Activated CD4-positive, alpha-beta T cell treated with anti-CD3 and anti-CD28 coated beads, Interleukin-2, amount 50 U/mL, for 4 hours (primary cell): ENCODE measurements at places on chromosomes 7 and 10.
A peak's percentile ranks its signal among the peaks of the same experiment; 100 is the strongest.

- no peak for DNase-seq
These were observed 12.8 kb downstream of the CNNM1 start for GRCh38 chr10:99341860-99342490.

- no peak for DNase-seq
These were observed 52.2 kb downstream of the PDGFA start for GRCh38 chr7:467393-467828.

DNA sequence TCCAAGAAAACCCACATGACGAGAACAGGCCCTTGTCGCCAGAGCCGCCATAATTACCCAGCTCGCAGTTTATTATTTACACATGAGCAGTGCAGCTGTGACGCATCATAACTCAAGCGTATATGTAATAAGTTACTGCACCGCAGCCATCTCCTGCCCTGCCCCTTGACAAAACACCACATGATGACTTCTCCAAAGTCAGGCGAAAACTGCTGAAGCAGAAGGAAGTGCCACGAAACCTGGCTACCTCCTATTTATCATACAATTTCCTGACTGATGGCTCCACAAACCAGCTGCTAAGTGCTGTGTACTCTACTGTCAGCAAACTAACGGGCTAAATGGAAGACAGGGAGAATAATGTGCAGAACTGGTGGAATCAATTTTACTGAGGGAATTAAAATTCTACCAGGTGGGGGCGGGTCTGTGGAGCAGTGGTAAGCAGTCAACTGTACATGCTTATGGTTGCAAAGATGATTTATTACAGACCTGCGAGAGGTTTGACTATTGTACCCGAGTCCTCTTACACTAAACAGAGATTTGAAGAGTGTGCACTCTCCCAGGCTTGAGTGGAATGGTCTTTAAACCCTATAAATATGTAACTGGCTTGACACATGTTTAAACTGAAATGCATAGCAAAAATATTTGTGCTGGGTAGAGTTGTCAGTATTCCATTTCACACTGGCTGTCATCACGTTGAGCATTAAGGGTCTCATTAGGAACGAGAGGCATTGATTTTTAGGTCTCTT, 156.0 kb downstream of the GLI3 start:
- DNase-seq: no peak

DNA sequence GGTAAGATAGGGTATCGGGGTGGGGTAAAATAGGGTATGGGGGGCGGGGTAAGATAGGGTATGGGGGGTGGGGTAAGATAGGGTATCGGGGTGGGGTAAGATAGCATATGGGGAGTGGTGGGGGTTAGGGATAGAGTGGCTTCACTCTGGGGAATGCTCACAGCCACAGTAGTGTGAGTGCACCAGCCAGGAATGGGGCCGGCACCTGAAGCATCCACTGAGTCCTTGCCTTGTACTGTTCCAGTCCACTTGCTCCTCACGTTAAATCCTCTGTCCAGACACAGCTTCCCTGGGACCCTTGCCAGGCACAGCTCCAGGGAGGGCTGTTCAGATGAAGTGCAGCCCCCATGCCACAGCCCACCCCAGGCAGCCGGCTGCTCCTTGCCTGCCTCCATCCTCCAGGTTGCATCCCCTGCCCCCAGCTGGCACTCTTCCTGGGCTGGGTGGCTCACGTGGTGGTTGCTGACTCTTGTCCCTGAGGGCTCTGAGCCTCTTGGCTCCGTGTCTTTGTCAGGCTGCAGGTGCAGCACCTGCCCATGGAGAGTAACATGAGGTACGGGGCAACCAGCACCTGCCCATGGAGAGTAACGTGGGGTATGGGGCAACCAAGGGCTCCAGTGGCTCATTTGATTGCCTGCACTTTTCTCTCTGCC, 268.4 kb downstream of the TCERG1L start:
- DNase-seq: no peak

DNA sequence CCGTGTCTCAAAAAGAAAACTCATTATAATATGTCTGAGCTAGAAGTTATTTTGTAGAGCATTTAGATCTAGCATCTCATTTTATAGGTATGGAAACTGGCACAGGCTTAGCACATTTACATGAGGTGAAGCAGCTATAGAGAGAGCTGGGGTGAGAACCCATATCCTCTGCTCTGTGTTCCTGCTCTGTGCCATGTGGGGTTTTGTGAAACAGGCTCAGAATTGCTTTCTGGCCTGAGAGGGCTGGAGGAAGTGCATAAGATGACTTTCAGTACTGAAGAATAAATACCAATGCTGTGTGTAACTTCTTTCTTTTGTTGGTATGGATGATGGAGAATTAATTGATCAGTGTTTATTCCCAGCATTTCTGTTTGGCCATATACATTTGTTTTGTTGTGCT, 159.1 kb downstream of the LRRC4 start:
- DNase-seq: no peak

DNA sequence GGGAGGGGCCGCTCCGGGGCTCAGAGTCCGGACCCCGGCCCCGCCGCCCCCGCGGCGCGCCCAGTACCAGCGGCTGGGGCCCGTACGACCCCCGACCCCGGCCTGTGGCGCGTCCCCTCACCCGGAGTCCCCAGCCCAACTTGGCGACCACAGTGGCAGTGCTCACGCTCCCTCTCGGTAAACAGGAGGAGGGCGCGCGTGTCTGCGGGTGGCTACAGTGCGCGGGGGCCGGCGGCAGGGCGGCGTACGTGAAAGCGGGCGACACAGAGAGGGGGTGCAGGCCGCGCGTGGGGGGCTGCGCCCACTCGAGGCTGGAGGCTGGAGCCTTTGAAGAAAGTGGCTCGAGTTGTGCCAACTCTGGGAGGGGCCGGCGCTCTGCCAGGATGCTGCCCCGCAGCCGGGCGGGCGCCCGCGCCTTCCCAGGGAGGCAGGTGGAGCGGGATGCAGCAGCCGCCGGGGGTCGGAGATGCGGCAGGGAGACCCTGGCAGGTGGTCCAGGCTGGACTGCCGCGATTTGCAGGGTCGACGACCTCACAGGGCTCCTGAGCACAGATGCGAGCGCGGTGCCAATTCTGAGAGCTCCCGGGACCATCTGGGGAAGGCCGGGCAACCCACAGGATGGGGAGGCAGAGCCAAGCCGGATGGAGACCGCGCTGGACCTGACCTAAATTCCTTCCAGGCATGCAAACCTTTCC, 655 bp downstream of the PTPRE start:
- no peak for DNase-seq

GRCh38 chr7:132055336-132056120, 499.1 kb upstream of the PODXL start:
- DNase-seq: no peak

- DNase-seq: no peak
These were observed 111.9 kb downstream of the USP6NL start for GRCh38 chr10:11499425-11500071.

DNA sequence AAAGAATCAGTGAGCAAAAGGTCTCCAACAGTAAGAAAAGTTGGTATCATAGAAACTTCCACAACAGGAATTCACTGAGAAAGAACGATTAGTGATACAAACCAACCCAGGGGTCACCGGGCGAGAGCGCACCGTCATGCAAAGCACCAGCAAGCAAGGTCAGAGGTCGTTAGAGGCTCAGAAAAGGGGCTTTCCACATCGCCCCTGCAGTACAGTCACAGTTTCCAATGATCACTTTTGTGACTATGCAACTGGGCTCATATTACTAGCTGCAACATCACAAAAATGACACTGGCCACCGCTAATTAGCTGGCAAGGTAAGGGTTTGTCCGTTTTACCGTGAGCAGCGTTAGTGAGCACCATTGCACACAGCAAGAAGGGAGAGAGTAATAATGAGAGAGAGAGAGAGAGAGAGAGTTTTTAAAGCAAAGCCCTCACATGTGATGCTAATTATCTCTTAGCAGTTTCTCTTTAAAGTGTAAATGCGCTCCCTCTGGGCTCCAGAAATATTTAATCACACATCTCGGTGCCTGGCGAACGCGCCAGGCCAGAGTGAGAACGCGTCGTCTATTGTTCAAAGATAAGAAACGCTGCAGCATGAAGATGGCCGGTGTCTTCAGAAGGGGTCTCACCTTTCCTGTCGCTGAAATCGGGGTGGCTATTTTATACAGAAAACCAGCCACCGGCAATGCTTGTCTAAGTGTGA, 237.5 kb downstream of the DNAJB6 start:
- DNase-seq: no peak

GRCh38 chr10:83961620-83962019, 177.7 kb upstream of the GHITM start:
- no peak for DNase-seq

DNA sequence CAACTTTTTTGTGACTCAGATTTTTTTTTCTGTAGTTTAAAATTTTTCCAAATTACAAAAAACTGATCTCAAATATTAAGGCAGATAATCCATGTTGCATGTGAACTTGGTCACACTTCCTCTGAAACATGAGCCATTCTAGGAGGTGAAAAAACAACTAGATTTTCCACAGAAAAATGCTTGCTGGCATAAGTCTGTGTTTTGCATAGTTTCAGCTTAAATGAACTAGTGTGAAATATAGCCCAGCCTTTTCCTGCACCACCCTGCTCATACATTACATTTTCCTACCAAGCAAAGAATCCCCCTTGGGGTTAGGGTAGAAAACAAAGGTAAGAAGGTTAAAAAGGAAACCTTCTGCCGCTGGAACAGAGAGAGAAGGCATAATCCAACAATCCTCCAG, 48.2 kb downstream of the SLC25A13 start:
- DNase-seq: no peak

GRCh38 chr10:659688-660141, 29.8 kb downstream of the DIP2C start:
- DNase-seq: no peak

- DNase-seq: peak; percentile 28
These were observed 221.7 kb downstream of the KLF6 start for GRCh38 chr10:3563298-3563697.

GRCh38 chr7:13312307-13312706, 624.9 kb downstream of the ARL4A start:
- no peak for DNase-seq

GRCh38 chr7:137209151-137209817, 134.2 kb downstream of the PTN start:
- DNase-seq: no peak

DNA sequence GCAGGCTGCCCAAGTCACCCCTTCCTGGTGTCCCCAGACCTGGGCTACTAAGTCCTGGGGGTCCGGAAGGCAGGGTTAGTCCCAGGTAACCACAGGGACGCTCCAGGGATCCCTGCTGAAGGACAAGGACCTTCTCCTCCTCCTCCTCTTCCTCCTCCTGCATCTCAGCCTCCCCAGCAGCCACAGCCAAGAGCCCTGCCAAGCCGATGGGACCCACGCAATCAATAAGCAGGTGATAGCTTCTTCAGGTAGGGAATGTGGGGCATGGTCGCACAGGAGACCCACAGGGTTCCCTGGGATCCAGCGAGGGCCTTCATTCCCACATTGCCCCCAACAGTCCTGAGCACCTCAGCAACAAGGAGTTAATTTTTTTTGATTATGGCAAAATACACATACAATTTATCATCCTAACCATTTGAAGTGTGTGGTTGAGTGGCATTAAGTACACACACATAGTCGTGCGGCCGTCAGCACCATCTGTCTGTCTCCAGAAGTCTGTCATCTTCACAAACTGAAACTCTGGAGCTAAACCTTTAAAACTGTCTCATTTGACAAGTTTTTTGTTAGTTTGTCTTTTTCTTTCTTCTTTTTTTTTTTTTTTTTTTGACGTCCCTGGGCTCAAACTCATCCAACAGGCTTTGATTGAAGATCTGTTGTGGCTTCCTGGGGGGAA, 12.1 kb downstream of the CRYGN start:
- DNase-seq: no peak

GRCh38 chr10:123689880-123690279, 23.7 kb downstream of the GPR26 start:
- no peak for DNase-seq

- DNase-seq: no peak
These were observed 3.2 kb downstream of the HOXA5 start for GRCh38 chr7:27140126-27140857.

GRCh38 chr10:794382-794956, 105.0 kb upstream of the DIP2C start:
- no peak for DNase-seq

GRCh38 chr10:112182784-112183328, 709 bp downstream of the GPAM start:
- DNase-seq: no peak

DNA sequence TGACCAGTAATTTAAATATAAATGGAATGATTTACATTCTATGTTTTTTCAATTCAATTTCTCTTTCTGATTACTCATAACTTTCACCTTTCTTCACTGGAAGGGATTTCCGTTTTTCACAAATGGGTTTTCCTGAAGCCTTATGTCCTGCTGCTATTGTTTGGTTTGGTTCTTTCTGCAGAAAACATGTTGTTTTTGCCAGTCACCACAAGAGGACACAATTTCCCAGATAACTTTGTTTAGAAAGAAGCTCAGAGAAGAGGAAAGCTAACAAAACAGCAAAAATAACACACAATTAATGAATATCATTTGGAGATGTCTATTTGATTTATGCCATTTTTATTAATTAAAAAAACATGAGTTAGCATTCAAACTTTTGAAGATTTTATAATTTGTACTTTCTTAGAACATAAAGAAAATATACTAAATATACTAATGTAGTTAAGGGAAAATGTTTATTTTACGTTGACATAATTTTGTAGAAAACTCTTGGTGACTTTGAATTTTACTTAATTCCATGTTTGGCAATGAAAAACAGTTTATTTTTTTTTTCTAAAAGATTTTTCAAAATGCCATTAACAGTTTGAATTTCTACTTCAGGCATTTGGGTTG, 4.6 kb upstream of the TWIST1 start:
- no peak for DNase-seq

DNA sequence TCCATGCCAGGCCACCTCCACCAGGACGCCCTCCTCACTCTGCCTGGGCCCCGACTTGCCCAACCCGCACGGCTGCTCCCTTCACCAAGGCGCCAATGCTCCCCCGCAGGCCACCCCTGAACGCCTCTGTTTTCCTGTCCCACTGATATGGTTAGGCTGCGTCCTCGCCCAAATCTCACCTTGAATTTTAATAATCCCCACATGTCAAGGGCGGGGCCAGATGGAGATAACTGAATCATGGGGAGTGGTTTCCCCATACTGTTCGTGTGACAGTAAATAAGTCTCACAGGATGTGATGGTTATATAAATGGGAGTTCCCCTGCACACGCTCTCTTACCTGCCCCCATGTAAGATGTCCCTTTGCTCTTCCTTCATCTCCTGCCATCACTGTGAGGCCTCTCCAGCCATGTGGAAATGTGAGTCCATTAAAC, 29.8 kb downstream of the RSU1 start:
- DNase-seq: peak; percentile 68

DNA sequence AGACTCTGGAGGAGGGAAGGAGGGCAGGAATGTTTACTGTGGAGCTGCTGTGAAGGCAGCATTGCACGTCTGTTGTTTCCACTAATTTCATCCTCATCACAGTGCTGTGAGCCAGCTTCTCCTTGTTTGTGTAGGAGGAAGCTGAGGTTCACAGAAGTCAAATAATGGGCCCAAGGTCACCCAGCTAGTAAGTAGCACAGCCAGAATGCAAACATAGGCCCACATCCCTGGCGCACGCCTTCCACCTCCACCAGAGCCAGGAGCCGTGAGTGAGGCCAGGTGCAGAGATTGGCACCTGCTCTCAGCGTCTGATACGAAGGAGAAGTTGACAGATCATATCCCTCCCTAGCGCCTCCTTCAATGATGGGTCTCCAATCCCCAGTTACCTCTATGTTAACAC, 93.6 kb downstream of the HTR5A start:
- DNase-seq: no peak
